ENCODE measurements at places on chromosomes 1 and 21.
A peak's percentile ranks its signal among the peaks of the same experiment; 100 is the strongest.

- no peak for DNase-seq
These were observed 205.1 kb downstream of the PLPP3 start for GRCh38 chr1:56374026-56374974.

GRCh38 chr1:205488074-205488723, 16.3 kb upstream of the CDK18 start:
- no peak for DNase-seq

GRCh38 chr1:87853576-87854351, 525.1 kb downstream of the LMO4 start:
- DNase-seq, result no peak

- DNase-seq, result no peak
These were observed 57.5 kb downstream of the ATP5PO start for GRCh38 chr21:33857846-33858666.

DNA sequence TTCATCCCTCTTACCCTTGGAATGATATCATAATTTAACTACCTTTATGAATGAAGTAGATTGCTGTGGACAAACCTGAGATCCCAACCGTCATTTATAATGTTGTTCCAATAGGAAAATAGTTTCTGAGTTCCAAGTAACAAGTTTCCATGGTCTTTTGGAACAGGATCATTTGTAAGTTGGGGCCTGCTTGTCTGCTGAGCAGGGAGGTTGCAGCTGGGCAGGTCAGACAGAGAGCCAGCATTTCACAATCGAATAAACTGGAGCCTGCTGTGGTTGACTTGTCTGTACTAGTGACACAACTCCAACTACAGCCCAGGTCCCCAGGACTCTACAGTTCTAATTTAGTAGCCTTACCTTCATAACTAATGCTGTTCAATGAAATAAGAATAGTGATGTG, 18.6 kb upstream of the RALGPS2 start:
- DNase-seq, result no peak

- DNase-seq, result peak; percentile 93
These were observed 56.5 kb upstream of the SELENON start for GRCh38 chr1:25743164-25744139.

DNA sequence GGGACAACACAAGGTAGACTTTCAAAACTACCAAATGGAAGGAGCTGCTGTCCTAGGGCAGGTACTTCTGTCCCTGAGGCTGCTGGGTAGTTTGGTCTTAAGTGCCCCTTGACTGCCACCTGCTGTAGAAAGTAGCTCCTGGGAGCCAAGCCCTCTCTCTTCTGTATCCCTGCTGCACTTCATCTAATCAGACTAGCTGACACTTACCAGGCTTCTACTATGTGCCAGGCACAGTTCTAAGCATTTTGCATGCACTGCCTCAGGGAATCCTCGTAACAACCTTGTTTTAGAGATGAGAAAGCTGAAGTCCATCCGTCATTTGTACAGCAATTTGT, 15.9 kb upstream of the SRSF4 start:
- DNase-seq, result no peak

DNA sequence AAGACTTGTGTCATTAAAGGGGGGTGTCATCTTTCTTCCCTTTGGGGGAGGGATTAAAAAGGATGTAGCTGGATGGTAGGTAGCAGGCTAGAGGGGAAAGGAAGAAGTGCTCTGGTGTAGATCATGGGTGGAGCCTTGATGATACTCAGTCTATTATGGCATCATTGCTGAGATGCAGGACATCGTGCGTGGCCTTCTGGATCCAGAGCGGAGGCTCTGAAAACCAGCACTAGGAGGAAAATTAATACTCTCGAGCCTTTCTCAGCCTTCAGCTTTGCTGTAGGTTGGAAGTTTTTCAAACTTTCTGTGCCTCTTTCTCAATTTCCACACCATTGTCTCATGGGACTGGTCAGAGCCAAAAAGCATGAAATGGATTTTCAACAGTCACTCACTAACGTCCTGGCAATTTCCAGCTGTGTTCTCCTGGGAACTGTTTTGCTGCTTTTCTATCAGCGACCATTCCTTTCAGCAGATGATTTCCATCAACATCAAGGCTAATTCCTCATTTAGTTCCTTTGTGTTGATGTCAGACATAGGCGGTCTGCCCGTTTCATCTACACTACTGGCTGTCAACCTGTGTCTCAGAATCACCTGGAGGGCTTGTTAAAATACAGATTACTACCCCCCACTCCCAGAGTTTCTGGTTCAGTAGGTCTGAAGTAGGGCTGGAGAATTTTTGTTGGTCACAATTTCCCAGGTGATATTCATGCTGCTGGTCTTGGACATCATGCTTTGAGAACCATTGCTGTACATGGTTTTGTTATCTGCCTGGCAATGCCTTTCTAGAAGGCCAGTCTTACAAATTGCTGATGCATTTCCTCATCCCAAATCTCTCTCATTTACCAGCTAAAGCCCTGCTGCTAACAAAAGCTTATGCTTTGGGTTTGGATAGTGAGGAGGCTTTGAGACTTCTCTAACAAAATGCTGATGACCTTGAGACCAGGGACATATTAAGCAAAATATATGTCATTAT, 7.7 kb downstream of the CACNA1E start:
- DNase-seq, result no peak

DNA sequence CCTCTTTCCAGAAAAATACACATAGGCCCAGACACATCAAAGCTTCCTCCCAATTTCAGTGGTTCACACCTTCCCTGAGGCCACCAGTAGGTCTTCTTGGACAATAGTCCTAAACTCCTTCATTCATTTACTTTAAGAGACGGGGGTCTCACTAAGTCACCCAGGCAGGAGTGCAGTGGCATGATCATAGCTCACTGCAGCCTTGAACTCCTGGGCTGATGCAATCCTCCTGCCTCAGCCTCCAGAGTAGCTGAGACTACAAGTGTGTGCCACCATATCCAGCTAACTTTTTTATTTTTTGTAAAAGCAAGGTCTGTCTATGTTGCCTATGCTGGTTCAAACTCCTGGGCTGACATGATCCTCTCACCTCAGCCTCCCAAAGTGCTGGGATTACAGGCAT, 8.2 kb upstream of the FHAD1 start:
- peak; percentile 33 for DNase-seq

DNA sequence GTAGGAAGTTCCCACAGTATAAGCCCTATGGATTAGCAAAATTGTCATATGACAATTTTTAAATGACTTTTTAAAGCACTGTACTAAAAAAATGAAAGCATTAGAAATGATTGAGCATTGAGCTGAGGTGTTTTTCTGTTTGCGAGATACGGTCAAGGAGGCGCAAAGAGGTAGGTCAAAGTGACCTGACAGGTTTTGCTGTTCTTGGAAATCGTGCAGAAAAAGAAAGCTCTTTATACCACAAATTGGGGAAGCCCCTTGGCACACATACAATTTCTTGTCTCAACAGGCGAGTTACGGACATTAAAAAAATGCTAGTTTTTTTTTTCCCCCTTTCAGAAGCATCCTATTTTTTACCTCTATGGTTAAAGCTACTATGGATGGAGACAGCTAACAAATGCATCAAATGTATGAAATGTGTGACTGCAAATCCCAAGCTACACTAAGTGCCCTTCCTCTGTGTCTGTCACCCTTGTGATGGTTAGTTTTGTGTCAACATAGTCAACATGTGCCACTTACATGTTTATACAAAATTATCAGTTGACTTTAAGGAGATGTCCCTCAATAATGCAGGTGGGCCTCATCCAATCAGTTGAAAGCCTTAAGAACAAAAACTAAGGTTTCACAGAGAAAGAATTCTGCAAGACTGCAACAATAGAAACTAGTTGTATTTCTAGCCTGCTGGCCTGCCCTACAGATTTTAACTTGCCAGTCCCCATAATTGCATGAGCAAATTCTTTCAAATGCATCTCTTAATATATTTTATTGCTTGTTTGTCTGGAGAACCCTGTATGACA, 29.3 kb downstream of the CRYZ start:
- no peak for DNase-seq

GRCh38 chr1:10530281-10530740, 55.6 kb downstream of the PEX14 start:
- DNase-seq, result no peak

GRCh38 chr1:119489201-119489600, 17.8 kb upstream of the HSD3B1 start:
- DNase-seq, result no peak

DNA sequence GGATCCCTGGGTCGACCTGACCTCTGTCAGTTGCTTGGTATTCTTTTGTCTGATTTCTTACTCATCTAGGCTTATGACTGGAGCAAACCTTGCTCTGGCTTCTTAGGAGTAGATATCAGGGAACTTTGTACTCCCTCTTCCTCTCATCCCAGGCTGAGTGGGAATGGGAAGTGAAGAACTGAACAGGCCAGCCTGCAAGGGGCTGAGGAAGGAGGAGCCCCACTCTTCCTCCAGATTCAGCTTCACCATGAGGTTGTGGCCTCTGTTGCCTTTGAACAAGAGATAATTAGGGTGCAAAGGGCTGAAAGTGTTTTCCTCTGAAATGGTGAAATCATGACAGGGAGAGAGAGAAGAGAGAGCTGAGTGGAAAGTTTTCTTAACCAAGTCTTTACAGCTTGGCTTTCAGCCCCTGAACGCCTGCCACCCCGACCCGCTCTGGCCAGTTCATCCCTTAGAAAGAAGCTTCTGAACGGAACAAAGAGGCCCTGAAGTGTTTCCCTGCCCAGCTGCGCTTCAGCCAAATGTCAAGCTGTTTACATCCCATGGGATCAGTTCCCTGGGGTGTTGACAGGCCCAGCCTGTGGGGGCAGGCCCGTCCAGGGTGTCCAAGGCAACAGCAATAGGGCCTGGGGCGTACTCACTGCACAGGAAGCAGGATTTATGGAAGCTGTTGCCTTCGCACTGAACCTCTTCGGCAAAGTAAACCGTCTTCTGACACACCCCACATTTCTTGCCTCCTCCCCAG, 11.2 kb downstream of the CSRP1 start:
- DNase-seq, result no peak

DNA sequence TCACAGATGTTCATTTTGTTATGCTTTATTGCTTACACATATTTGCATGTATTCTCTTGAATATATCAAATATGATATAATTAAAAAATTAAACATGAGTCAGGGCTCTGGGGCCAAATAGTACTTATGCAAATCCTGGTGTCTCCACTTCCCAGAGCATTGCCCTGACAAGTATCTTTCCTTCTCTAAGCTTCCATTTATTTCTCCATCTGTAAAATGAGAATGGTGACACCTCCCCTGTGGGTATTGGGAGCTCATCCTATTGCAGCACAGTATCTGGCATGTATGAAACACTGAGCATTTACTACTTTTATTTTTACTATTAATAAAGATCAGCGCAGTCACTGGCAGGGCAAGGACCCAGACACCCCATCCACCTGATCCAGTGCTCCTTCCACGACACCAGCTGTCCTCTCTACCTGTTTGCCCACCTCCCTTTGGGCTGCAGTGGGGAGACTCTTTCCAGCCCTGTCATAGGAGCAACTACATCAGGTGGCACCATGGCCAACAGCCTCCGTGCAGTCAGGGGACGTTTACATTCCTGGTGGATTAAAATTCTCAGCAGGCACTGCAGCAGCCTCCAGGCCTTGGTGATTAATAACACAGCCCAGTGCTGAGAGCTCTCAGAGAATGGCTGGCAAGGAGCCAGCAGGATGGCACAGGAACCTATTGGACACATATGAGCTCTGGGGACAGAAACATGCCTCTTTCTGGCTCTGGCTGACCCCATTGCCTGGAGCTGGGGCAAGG, 113.0 kb downstream of the DMRTB1 start:
- peak; percentile 85 for DNase-seq

GRCh38 chr1:15680131-15680530, 4.0 kb upstream of the PLEKHM2 start:
- DNase-seq, result no peak

DNA sequence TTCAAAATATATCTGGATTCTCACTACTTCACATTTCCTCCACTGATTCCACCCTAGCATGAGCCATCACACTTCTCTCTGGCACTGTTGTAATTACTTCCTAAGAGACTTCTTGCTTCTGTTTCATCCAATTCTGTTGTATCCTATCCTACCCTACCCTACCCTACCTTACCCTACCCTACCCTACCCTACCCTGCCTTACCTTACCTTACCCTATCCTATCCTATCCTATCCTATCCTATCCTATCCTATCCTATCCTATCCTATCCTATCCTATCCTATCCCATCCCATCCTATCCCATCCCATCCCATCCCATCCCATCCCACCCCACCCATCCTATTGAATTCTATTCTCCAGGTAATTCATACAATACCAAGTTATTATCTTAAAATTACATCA, 29.7 kb downstream of the KCNA2 start:
- no peak for DNase-seq

Data from mesenteric fat pad (tissue), 1 donor.